ENCODE measurements at places on chromosomes 5 and 9.
A peak's percentile ranks its signal among the peaks of the same experiment; 100 is the strongest.

DNA sequence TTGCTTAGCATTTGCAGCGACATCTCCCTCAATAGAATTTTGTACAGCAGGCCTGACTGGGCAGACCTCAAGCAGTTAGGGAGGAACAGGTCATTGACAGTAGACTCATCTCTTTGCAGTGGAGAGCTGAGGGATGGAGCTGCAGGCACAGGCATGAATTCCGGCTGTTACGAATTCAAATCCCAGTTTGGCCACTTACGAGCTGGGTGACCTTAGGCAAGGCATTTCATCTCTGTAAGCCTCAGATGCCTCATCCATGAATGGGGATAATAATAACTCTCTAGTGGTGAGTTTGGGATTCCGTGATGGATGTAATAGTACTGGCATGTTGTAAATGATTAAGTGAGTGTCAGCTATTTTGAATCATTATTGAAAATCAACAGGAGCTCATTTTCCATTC lies 195.3 kb downstream of the SEMA6A start:
- no peak for DNase-seq

DNA sequence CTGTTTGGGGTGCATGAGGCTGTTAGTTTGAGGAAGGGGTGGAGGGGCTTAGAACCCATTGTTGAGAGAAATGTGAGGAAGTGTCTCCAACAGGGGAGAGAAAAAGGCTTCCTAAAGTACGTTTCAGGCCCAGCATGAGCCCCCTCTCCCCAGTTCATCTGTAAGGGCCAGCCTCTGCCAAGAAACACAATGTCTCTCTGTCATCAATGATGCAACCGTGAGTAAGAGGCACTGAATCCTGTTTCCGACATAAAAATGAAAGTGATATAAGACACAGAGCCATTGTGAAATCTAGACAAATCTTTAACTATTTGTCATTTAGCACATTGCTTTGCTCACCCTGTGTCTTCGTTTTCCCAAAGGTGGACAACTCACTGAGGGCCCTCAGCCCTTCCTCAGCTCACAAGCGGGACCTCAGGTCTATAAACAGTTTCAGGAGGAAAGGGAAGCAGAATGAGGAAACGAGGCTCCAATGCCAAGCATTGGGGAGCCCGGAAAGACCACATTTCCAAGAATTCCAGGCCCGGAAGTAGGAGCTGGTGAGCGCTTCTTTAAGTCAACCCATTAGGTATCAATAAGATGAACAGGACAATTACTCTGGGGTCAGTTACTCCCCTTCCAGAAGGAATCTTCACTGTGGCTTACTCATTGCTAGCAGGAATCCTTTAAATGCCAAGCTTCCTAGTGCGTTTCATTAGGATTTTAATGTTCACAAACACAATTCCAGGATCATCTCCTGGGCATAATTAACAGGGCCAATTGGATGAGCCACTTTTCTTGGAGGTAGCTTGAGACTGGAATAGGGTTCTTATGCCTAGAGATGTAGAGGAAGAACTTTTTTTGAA lies 59.0 kb upstream of the KLF4 start:
- DNase-seq = peak; percentile 89

- DNase-seq = no peak
Observed at GRCh38 chr5:93794954-93795353, 53.6 kb upstream of the POU5F2 start.

DNA sequence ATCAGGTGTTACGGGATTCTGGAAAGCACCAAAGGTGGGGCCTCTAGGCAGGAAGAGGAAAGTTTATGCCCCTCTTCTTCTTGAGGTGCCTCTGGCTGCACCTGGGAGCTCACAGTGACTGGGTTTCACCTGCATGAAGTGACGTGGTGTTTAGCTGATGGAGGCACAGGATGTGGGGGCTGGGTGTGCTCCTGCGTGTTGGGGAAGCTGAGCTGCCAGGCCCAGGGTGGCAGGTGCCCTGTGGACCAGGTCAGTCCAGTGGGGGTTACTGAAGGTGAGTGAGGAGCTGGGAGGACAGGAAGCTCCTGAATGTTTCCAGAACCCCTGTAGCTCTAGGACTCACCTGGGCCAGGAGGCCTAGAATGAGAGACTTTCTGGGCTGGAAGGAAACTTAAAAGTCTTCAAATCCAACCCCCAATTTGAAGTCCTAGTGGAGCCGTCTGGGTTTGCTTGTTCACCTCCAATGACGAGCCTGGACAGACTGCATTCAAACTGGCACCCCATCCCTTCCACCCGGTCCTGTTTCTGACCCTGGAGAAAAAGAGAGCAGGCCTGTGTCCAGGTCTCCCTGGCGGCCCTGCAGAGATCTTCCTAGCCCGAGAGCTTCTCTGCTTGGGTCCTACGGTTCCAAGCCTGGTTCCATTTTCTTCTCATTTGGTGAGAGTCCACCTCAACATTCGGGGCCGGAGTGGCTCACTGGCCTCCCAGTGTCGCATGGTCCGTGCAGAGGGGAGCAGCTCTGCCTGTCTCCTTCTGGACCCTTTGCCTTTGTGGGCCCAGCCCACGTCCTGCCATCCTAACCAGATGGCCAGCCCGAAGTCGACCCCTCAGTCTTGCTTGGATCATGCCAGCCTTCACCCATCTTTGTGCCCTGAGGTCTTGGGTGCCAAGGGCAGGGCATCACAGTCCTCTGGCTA lies 22.3 kb downstream of the TRAF1 start:
- DNase-seq = no peak

- DNase-seq = no peak
Observed at GRCh38 chr9:15332939-15333338, 25.9 kb upstream of the TTC39B start.

DNA sequence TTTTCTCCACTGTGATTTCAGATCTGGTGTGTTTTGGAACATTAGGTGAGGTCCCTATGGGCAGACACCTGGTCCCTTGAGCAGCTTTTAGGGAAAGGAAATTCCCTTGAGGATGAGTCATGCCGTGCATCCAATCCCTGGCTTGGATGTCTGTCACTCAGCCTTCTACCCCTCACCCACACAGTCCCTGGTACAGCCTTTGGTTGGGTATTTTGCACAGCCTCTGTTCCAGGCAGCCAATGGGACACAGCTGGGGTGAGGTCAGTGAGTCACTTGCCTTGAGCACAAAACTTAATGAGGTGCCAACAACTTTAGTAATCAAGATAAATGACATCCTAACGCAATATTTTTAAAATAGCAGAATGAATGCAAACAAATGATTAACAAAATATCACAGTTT lies 22.7 kb upstream of the SVEP1 start:
- DNase-seq = peak; percentile 33

All from fibroblast of lung (primary cell).